CD4-positive, CD25-positive, alpha-beta regulatory T cell (primary cell): ENCODE measurements at places on chromosomes 16 and 17. TPM values are rescaled to one million over a fixed set of nuclear protein-coding genes. Genes with fewer than 3 reads are reported as not detected.

The C17orf50 gene
- not detected for polyA plus RNA-seq

DNA sequence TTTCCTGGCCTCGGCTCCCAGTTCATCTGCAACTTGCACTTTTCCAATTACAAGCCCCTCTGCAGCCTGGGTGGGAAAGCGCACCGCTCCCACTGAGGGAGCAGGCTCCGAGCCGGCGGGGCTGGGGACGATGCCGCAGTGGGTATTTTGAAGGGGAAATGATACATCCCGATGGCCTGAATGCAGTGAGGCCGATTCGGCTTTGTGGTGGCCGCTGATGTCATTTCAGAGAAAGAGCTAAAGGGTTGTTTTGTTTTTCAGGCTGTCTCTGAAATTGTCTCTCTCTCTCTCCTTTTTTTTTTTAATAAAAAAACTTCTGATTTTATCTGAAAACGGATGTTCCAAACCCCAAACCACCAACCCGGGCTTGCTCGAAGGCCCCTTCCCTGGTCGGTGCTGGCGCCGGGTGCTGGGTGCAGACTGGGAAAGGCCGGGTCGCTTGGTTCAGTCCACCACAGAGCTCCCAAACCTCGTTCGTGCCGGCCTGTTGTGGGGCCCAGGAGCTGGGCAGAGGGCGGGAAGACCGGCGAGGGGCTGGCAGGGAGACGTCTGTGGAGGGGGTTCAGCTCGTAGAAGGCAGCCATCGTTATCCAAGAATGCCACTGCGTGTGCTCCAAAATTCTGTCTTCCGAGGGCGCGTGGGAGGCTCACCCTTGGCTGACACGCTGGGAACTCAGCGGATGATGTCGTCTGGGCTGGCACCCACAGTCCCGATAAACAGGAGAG lies 102.8 kb downstream of the FOXL1 start:
- no peak for DNase-seq

GRCh38 chr17:45383003-45383402 lies 49.7 kb downstream of the ARHGAP27 start:
- no peak for DNase-seq

- DNase-seq, result peak; percentile 4
Measured at GRCh38 chr16:15775209-15775608, 81.6 kb downstream of the MYH11 start.

DNA sequence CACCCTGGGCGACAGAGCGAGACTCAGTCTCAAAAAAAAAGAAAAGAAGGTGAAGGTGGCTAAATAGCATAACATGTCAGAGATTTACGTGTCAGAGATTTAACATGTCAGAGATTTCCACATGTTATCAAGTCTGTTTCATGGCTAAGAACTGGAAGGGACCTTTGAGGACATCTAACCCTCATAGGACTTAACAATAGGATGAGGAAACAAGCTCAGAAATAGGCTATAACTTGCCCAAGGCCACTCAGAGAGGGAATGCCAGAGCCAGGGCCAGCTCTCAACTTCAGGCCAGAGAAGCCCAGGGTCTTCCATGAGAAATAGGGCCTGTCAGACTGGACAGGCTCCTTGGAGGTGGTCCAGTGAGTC lies 26.8 kb upstream of the ZNF629 start:
- no peak for DNase-seq

GRCh38 chr16:80938004-80938878 lies 68.4 kb downstream of the CMC2 start:
- DNase-seq, result no peak

GRCh38 chr16:84617041-84617790 lies 662 bp downstream of the COTL1 start:
- DNase-seq, result peak; percentile 53

The EIF3CL gene
- polyA plus RNA-seq, result 22.2 TPM

DNA sequence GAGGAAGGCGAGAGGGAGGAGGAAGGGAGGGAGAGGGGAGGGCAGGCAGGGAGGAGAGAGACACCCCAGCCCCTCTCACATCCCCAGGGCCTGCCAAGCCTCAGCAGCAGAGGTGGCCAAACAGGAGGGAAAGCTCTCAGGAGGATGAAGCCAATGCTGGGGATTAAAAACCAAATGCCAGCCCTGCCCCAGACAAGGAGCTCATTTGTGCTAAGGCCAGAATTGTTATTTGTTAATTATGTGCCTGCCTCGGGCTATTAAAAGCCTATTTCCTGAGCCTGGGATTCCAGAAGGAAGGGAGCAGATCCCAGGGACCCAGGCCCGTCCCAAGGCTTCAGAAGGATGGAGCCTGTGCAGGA lies 27.9 kb upstream of the GINS2 start:
- DNase-seq, result no peak

DNA sequence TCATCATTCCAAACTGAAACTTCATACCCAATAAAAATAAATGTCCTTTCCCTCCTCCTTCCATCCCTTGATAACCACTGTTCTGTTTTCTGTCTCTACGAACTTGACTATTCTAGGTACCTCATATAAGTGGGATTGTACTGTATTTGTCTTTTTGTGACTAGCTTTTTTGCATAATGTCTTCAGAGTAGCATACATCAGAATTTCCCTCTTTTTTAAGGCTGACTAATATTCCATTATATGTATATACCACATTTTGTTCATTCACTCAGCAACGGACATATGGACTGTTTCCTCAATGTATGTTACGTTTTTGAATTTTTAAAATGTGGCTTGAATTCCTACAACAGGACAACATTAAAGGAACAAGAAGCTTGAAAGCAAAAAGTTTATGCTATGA lies 1.5 kb upstream of the NUFIP2 start:
- no peak for DNase-seq

- DNase-seq, result no peak
Measured at GRCh38 chr17:36705283-36705795, 104.0 kb downstream of the MRM1 start.

DNA sequence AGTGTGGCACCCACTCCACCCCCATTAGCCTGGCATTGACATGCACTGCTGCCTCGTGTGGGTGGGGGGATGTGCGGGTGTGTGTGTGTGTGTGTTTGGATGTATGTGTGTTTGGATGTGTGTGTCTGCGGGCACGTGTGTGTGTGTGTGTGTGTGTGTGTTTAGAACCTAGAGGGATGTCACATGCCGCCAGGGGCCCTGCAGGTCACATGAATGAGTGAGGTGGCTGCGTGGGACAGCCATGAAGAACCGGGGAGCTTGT lies 9.0 kb downstream of the KATNB1 start:
- DNase-seq, result no peak

The RNU2-1 gene
- not detected for polyA plus RNA-seq

DNA sequence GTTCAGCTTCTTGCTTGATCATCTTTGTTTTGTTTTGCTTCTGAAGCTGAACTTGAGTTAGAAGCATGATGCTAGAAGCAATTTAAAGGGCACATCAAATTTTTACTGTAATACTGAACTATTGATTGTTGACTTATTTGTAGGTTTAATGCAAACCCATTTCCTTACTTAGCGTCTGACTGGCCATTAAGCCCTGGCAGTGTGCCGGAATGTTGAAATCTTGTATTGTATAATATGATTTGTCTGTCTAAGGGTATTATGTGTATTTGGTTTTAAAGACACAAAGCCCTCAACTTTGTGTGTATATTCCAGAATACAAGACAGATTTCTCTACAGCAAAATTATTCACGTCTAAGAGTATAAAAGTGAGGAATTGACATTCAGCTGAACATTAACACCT lies 39.7 kb downstream of the NUP93 start:
- no peak for DNase-seq

- peak; percentile 32 for DNase-seq
Measured at GRCh38 chr16:50246299-50247122, 19.8 kb upstream of the ADCY7 start.

DNA sequence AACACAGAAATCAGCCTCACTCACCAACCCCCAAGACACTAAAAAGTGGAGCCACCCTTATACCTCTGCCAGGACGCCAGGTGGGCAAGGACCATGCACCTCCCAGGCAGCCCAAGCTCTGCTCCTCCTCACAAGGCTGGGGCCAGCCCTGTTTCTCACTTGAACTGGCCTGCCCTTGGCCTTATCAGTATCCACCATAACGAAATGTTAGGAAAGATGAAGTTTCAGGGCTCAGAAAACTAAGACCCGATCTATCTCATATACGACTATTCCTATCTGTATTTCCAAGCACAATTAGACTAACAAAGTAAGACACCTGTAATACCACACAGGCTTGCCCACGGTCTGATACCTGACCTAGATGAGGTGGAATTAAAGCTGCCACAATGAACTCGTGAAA lies 6.9 kb downstream of the FBXO31 start:
- no peak for DNase-seq

- DNase-seq, result peak; percentile 79
Measured at GRCh38 chr17:40314584-40314956, 5.6 kb downstream of the RARA start.

DNA sequence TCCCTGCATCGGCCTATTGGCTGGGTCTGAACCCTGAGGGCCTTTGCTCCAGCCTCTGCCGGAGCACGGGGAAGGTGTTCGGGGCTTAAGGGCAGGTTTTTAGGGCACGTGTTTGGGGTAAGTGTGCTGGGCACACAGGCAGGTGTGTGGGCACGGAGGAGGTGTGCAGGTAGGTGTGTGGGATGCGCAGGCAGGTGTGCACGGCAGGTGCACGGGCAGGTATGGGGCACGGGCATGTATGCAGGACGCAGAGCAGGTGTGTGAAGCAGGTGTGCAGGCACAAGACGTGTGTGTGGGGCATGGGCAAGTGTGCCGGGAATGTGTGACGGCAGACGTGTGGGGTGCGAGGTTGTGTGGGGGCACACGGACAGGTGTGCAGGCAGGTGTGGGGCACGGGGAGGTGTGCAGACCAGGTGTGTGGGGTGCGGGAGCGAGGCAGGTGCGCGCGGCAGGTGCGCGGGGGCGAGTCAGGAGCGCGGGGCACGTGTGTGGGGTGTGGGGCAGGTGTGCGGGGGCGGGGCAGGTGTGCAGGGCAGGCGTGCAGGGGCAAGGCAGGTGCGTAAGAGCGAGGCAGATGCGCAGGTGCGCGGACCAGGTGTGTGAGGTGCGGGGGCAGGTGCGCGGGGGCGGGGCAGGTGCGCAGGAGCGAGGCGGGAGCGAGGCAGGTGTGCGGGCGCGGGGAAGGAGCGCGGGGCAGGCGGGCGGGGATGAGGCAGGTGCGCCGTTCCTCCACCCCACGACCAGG lies 28.6 kb upstream of the METRNL start:
- DNase-seq, result no peak

- DNase-seq, result no peak
Measured at GRCh38 chr16:50303605-50304466, 37.5 kb downstream of the ADCY7 start.

The CDRT15 gene
- polyA plus RNA-seq, result not detected

DNA sequence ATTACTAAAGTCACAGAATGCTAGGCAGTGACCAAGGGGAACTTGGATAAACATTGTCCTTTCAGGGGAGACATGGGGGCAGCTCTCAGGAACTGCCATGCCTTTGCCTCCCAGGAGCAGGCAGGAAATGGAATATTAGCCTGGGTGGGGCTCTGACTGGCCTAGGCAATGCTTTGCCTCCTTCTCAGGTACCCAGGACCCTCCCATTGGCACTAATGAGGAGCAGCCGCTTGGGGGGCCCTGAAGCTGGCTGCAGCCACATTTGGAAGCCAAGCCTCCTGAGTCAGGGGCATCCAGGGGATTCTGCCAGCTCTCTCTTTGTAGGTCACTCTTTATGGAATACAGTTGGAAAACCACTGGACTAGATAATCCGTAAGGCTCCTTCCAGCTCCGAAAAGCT lies 5.5 kb downstream of the CPSF4L start:
- no peak for DNase-seq

GRCh38 chr16:65406116-65406515 lies 284.3 kb upstream of the CDH11 start:
- no peak for DNase-seq

DNA sequence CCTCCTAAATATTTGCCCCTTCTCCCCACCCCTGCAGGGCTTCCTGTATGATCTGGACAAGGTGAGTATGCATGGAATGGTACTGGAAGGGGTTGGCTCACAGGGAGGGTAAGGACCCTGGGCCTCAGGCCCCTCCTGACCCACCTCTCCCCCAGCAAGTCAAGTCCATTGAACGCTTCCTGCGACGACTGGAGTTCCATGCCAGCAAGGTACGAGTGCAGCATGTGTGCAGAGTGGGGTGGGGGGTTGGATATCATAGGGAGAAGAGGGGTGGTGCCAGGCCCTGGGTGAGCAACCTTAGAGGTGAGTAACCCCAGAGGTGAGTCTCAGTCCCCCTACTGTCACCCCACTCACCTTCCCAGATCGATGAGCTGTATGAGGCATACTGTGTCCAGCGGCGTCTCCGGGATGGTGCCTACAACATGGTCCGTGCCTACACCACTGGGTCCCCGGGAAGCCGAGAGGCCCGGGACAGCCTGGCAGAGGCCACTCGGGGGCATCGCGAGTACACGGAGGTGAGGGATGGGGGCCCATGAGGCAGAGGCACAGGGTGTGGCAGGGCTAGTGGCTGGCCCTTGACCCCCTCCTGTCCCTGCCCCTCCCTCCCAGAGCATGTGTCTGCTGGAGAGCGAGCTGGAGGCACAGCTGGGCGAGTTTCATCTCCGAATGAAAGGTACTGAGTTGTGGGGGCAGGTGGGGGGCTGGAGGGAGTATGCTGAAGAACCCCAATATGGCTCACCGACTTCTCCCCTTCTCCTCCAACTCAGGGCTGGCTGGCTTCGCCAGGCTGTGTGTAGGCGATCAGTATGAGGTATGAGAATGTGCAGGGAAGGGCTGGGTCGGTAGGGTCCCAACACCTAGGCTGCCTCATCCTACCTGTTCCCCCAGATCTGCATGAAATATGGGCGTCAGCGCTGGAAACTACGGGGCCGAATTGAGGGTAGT lies 11.3 kb downstream of the RIPOR1 start:
- no peak for DNase-seq

DNA sequence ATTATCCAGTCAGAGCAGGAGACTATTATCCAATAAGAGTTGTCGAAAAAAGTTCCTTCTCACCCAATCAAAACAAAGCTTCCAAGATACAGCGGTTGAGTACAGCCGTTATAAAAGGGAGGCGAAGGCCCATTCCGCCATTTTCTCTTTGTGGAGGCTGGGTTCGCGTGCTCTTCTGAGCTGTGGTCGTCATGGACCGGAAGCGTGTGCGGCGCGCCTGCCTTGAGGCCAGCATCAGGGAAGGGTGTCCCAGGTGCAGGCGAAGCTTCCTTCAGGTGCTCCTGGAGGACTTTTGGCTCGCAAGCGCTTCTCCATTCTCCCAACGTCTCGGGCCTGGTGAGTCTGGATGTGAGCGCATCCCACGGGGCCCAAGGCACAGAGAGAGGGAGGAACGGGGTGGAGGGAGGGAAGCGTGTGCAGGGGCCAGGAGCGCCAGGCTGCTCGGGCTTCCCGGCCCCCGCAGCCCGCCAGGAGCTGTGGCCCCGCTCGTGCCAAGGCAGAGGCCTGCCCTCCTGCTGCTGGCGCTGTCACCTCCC lies 99.2 kb downstream of the GOSR1 start:
- DNase-seq, result no peak

DNA sequence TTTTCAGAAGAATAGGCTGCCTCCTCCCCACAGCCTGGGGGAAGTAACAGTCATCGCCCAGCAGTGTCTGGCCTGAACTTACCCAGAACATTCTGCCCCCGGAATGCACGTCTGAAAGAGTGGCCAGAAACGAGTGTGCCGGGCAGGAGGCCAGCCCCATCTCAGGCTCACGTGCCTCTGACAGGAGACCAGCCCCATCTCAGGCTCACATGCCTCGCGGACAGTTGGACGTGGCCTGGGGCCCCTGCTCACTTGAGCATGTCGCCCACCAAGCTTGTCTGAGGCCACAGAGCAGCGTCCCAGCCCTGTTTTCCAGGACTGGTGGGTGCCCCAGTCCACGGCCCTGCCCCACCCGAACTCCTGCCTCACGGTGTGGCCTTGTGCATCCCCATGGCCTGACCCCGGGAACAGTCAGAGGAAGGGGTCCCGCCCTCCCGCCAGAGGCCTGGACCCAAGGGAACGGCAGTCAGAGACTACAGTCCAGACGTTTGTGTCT lies 16.3 kb upstream of the CDH15 start:
- no peak for DNase-seq

The USP22 gene
- polyA plus RNA-seq, result 39.8 TPM
